ENCODE measurements at places on chromosomes 13 and 19.

DNA sequence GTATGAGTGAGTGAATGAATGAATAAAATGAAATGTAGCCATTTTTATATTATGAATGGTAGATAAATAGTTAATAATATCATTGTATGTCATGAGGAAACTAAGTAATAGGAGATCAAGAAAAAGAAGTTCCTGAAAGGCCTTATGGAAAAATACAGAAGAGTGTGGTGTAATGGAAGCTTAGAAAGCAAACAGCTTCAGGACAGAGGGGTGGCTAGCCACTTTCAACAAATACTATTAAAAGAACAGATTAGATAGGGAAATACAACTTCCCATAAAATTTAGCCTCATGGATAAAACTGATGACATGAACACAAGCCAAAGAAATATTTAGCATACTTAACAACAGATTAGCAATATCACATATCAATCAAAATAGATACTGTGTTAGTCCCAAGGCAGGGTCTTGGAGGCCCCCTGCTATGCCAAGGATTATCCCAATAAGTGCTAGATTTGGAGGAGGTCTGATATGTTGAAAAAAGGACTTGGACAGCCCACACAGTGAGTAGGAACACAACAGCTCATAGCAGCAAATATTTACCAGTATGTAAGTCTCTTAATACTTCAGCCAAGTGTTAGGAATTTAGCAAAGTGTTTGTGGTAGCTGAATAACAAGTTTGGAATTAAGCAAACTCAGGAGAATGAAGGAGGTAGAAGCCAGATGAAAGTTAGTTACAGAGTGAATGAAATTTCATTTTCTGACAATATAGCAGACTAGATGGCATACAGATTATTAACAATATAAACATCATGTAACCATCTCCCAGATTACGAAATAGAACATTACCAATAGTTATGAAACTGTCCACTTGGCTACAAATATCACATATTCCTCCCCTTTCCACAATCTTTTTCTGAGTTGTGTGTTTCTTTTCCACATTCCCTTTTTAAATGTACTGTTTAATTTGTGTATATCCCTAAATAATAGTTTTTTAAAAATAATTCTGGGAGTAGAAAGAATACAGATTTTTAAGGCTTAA lies 1632.0 kb downstream of the PCDH9 start:
- DNase-seq = no peak

GRCh38 chr13:70960841-70961443 lies 852.7 kb upstream of the KLHL1 start:
- no peak for DNase-seq

DNA sequence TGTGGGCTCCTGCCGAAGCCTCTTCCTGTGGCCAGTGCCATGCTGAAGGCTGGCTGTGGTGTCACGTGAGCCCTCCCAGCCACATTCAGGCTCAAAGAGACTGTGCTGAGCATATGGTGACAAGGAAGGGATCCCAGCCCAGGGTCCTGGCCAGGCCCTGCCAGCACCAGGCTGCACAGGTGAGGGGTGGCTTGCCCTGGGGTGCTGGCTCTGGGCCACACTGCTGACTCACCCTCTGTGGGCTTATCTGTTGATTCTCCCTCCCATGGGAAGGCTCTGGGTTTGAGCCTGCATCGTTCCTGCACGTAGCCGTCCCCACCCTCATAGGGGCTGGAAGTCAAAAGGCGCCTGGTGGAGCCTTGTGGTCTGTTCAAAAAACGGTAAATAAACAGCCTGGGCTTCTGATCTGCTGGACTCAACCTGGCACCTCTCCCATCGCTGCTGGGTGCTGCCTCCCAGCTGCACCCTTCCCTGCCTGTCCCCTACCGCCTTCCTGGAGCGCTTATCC lies 31.1 kb downstream of the DNM2 start:
- DNase-seq = peak; percentile 24

DNA sequence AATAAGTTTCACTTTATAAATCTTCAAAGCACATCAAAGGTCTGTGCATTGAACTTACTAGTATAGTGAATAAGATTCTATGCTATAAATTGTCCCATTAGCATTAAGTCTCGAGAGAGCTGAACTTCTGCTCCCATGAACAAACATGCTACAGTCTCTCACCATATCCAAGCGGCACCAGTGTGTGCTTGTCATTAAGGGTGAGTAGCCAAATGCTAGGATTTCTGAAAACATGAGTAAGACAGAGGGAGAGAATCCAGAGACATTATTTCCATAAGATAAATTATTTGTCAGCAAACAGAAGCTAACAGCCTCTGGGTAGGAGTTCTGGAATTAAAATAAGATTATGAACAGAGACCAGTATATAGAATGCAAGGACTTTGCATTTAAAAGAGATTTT lies 2882.5 kb downstream of the PCDH9 start:
- no peak for DNase-seq

- no peak for DNase-seq
These were observed 112.2 kb downstream of the FGF14 start for GRCh38 chr13:102289606-102290005.

GRCh38 chr19:45294291-45295029 lies 28.2 kb downstream of the CKM start:
- DNase-seq = no peak

DNA sequence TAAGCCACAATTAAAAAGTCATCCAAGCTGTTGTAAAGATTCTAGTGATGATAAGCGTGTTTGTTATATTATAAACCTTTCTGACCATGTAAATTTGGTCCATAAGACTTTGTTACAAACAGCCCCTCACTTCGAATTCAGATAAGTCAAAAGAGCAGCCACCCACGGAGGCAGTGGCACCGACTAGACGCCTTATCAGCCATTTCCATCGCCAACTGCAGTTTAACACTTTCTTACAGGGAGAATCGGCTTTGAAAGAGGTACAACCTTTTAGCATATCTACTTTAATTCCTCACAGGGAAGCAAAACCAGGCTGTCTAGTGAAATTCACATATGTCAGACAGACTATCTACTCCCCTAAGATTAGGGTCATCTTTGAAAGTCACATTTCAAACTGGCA lies 47.5 kb downstream of the SOX21 start:
- DNase-seq = no peak

DNA sequence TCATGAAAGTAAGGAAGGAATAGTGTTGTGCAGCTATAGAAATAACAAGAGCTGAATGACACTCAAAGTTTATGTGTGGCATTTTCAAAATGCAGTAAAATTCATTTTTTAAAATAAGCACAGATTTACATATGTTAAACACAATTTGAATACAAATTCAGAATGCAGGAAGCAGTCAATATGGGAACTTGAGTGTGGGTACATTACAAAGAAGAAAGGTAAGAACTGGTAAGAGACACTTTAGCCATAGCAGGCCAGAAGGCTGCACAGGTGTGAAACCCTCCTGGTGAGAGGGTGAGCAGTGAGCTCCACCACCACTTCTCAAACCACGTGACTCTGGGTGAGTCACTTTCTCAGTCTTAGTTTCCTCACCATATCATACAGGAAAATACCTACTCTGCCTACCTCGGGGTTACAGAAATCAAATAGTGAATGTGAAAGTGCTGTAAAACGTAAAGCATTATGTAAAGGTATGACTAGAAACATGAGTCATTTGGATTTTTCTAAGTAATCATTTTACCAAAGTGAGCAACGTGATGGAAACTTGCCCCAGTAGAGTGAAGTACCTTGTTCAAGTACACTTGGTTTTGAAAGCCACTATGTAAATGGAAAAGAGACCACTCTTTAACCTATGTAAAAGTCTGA lies 40.5 kb downstream of the USP12 start:
- DNase-seq = no peak

- no peak for DNase-seq
These were observed 81.6 kb downstream of the ESD start for GRCh38 chr13:46715363-46715762.

GRCh38 chr19:46374536-46375475 lies 27.9 kb downstream of the PPP5C start:
- DNase-seq = no peak

DNA sequence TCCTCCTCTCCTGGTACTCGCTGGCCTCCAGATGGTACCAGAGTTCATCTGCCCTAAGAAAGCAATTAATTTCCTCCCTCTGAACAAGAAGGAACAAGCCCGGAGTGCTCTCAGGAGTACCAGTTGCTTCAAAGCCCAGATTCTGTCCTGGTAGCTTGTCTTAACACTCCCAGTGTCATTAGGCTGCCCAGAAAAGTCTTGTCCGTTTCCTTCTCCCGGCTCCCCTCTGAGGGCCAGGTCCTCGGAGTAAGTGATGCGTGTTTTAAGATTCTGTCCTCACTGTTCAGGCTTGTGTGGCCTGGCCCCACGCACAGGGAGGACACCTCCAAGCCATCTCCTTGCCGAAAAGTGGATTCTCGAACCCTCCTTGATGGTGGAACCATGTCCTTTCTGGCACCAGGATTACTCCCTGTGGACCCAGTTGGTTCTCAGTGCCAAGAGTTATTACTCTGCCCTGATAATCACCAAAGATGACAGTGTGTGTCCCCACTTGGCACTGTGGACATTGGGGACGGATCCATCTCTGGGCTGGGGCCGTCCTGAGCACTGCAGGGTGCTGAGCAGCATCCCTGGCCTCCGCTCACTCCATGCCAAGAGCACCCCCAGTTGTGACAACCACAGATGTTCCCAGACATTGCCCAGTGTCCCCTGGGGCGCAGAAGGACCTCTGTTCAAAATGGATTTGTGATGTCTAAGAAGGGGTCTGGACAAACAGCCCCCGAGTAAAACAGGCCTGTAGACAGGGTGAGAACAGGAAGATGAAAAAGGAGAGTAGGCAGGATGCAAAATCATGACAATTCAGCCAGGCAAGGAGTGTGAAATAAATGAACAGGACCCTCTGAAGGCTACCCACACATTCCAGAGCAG lies 52.4 kb downstream of the RFX2 start:
- DNase-seq = no peak

DNA sequence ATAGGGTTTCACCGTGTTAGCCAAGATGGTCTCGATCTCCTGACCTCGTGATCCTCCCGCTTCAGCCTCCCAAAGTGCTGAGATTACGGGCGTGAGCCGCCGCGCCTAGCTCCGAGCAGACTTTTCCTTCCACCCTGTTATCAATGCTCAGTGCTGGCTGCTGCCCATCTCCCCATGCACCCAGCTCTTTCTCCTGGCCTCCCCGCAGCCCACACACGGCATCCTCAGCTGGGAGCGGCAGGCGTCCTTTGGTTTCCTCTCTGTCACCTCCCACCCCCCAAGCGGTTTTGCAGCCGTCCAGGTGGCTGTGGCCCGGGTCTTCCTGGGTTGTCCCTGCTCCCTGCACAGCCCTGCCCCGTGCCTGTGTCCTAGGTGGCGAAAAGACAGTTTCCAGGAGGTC lies 12.1 kb downstream of the PRR22 start:
- DNase-seq = no peak

GRCh38 chr13:24682353-24682752 lies 2.1 kb downstream of the ATP12A start:
- no peak for DNase-seq

DNA sequence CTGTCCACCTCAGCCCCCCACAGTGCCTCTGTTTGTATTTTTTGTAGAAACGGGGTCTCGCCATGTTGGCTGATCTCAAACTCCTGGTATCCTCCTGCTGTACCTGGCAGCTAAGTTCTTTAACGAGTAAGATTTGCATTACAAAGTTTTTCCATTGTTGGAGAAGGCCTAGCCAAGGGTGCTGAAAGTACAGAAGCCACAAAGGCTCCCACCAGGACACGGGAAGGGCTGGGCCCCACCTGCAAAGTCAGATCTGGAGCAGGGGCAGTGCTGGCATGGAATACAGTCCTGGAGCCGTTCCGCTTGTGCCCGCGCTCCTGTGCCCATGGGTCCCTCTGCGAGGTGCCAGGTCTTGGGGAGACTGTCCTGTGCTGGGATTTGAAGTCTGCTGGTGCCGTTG lies 12.1 kb downstream of the FZR1 start:
- no peak for DNase-seq

DNA sequence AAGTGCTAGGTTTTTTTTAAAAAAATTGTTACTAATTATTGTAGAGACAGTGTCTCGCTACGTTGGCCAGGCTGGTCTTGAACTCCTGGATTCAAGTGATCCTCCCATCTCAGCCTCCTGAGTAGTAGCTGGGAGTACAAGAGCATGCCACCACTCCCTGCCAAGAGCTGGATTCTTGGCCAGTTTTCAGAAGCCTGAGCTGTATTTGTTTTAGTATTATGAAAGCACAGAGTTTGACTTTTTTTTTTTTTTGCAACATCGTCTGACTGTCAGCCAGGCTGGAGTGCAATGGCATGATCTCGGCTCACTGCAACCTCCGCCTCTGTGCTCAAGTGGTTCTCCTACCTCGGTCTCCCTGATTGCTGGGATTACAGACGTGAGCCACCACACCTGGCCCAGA lies 7.0 kb downstream of the ARMC6 start:
- DNase-seq = no peak

GRCh38 chr19:13300421-13301030 lies 150.3 kb downstream of the IER2 start:
- DNase-seq = no peak
